Hair follicular keratinocyte (primary cell): ENCODE measurements at places on chromosomes 12 and 14. TPM values are rescaled to one million over a fixed set of nuclear protein-coding genes. Genes with fewer than 3 reads are reported as not detected.

The KRT81 gene
- 0.08 and 0.19 TPM in 2 replicates for total RNA-seq

The IL31 gene
- total RNA-seq = not detected in 2 replicates

The C12orf54 gene
- 2.5 and 3.7 TPM in 2 replicates for total RNA-seq

The PTGDR gene
- total RNA-seq = not detected in 2 replicates

The TSPAN19 gene
- total RNA-seq = 0.55 and 0.57 TPM in 2 replicates

The HOXC11 gene
- 2.8 and 3.1 TPM in 2 replicates for total RNA-seq

The NYNRIN gene
- total RNA-seq = 2.7 and 3.8 TPM in 2 replicates
